Fibroblast of the aortic adventitia (primary cell): ENCODE measurements at places on chromosomes 16 and 17.
A peak's percentile ranks its signal among the peaks of the same experiment; 100 is the strongest.

- peak; percentile 76 for DNase-seq
These were observed 10.9 kb downstream of the STH start for GRCh38 chr17:46009681-46010596.

- no peak for DNase-seq
These were observed 294.4 kb downstream of the NPIPA8 start for GRCh38 chr16:18041864-18042834.

DNA sequence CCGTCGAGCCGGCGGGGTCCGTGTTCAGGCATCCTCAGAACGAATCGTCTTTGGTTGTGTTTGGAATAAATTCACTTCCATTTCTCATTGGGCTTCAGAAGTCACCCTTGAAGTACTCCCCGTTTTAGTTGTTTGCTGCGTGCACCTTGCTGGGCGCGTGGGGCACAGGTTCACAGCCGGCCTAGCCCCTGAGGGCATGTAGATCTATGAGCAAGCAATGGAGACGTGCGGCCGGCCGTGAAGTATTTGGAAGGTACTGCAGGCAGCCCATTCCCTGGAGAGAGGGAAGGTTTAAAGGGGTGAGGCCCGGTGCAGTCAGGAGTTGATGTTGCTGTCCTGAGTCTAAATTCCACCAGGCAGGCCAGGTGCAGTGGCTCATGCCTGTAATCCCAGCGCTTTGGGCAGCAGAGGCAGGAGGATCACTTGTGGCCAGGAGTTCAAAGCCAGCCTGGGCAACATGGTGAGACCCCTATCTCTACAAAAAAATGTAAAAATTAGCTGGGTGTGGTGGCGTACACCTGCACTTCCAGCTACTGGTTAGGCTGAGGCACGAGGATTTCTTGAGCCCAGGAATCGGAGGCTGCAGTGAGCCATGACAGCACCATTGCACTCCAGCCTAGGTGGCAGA lies 714 bp downstream of the ACSF3 start:
- peak; percentile 8 for DNase-seq

- DNase-seq: no peak
These were observed 81.1 kb upstream of the DNAH17 start for GRCh38 chr17:78658281-78658785.

DNA sequence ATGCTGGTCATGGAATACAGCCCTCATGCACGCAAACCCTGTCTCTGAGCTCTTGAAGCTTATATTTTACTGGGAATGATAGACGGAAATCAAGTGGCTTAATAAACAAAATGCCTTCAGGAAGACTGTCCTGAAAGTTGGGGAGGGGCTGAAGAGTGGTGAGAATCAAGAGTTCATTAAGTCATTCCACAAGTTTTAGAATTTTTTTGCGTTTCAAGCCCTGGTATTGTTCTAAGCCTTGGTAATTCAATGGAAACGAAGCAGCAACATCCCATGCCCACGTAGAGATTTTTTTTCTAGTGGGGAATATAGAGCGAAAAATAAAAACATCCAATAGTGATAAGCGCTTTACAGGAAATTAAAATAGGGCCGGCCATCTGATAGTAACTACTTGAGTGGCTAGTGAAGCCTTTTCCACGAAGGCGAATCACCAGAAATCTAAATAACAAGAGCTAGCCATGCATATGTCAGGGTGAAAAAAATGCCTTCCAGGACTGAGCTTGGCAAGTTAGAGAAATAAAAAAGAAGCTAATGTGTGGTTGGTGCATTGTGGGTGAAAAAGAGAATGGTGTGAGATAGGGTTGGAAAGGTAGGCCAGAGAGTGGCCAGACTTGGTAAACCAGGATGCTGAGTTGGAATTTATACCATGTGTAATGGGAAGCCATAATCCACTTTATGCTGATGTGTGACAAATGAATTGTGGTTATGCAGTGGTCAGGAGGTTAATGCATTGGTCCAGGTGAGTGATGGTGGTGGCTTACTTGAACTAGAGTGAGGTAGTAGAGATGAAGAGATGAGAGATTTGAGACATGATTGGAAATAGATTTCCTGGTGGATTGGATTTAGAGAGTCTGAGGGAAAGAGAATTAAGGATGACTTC lies 772 bp downstream of the PFAS start:
- DNase-seq: no peak

- DNase-seq: no peak
These were observed 11.7 kb upstream of the HEATR6 start for GRCh38 chr17:60090417-60090816.

DNA sequence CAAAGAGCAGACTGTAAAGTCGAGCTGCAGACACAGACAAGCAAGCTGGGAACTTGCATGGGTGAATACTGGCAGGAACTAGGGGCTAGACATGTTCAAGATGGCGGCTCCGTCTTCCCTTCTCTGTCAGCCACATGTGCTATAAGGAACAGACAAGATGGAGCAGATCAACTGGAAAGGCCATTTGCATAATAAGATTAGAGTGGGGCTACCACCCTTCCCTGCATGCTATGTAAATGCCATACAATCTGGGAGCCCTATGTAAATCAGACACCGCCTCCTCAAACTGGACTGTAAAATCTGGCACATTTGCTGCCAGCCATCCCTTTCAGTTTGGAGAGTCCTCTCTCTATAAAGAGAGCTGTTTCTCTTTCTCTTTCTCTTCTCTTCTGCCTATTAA lies 640.1 kb upstream of the CDH8 start:
- no peak for DNase-seq

- DNase-seq: peak; percentile 86
These were observed at the start of gene PCTP for GRCh38 chr17:55750750-55751657. Gene PCTP (plus strand): TSS chr17:55751051. CDS start chr17:55751104, 53 bp downstream.

DNA sequence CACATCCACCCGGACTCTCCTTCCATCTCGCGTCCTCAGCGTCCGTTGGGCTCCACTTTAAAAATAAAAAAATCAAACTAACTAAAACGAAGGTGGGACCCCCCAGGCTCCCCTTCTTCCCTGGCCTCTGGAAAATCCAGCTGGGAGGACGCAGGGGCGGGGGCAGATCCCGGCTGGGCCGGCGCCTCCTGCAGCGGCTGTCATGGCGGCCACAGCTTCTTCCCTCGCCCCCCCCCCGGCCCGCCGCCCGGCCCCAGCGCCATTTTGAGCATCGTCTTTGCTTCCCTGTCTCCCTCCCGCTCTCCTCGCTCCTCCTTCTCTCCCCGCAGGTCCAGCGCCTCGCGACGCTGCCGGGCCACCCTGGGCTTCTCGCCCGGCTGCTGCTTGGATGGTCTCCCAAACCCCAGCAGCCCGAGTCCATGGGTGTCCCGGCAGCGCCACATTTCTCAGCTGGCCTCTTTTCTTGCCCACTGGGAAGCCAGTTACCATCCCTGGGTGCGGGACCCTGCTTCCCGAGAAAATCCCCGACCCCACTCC lies 3.3 kb downstream of the HOXB2 start:
- peak; percentile 87 for DNase-seq

GRCh38 chr16:85865-86264 lies 7.8 kb downstream of the MPG start:
- no peak for DNase-seq

GRCh38 chr17:71438631-71439146 lies 682.1 kb upstream of the SOX9 start:
- DNase-seq: peak; percentile 84

DNA sequence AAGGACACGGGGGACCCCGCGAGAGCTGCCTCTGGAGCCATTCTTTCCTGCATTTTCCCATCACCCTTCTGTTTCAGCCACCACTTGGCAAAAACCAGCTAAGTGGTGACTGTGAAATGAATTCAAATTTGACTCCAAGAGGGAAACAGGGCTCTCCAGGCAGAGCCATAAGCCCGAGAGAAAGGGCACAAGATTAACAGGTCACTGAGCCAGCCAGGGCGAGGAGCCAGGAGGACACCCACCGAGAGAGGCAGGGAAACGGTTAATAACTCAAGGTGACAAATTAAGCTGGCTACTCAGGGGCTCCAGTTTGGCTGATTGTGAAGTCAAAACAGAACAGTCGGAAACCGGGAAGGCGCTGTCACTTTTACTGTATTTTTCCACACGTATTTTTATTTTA lies 67.8 kb upstream of the SOX9 start:
- DNase-seq: no peak

DNA sequence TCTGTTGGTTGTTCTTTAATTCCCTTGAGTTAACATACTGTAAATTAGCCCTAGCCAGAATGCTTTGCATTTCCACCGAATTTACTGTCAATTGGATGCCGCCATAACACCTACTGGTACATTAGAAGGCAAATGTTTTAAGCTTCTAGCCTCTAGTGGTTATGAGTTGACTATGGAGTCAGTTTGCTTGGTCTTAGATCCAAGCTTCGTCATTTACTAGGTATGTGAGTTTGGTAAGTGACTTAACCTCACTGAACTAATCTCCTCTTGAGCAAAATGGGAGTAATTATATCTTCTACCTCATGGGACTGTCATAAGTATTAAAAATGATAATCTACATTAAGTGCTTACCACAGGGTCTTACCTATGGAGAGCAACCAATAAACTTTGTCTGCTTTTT lies 20.4 kb upstream of the CDH11 start:
- peak; percentile 7 for DNase-seq

GRCh38 chr16:60553090-60553757 lies 1483.0 kb downstream of the CDH8 start:
- DNase-seq: no peak
